ENCODE measurements at places on chromosomes 5 and 9.
A peak's percentile ranks its signal among the peaks of the same experiment; 100 is the strongest.

GRCh38 chr5:169809281-169809680 lies 171.0 kb downstream of the INSYN2B start:
- DNase-seq, result no peak

GRCh38 chr9:128034821-128035652 lies 32.1 kb downstream of the NAIF1 start:
- peak; percentile 85 for DNase-seq

- DNase-seq, result no peak
Measured at GRCh38 chr5:95809414-95809960, 13.0 kb downstream of the GLRX start.

DNA sequence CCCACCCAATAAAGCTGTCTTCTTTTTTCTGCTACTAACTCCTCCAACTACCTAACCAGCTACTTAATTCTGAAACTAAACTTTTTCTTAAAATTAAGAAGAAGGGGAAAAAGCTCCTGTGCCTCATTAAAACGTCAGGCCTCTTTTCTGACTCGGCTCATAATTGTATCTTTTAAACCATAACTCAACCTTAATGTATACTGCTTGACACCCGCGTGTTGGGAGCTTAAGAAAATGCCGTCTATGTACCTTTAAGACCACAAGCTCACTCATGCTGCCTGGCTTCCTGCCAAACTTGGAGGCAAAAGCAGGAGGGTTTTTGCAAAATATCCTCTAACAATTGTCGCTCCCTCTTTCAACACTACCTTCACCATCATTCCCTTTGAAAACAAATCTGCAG lies 5.0 kb downstream of the EBF1 start:
- no peak for DNase-seq

DNA sequence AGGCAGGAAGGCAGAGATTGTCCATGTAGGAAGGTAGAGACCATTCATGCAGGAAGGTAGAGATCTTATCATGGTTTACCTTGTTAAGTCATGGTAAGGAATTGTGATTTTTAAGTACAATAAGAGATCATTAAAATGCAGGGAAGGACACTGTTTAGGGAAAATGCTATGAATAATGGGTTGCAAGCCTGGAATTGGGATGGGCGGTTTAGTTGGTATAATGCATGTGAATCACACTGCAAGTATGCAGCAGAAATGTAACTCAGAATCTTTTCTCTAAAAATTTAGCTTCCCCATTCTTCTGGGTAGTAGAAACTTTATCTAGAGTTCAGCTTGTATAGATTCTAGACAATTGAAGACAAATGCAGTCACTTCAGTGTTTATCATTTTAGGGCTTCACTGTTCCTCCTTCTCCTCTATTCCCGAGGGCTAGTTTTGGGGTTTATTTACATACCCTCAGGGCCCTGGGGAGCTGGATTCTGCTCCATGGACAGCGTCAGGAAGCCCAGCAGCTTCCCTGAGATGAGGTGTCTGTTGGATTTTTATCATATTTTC lies 212.0 kb downstream of the SREK1 start:
- DNase-seq, result no peak

- no peak for DNase-seq
Measured at GRCh38 chr5:98372351-98372750, 401.1 kb upstream of the RGMB start.

DNA sequence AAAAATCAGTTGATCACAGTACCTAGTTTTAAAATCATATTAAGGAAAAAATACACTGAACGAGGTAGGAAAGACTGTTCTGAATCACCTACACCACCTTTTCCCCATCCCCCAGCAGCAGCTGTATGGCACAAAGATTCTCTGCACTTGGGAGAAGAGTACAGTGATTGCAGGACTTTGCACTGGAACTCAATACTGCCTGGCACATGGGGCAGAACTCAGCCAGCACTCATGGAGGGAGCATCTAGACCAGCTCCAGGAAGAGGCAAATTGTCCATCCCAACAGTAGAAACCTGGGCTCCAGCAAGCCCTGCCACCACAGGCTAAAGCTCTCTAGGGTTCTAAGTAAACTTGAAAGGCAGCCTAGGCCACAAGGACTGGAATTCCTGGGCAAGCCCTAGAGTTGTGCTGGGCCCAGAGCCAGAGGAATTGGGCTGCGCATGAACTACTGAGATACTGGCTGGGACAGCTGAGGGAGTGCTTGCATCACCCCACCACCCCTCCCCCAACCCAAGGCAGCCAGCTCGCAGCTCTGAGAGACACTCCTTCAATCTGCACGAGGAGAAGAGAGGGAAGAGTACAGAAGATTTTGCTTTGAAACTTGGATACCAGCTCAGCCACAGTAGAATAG lies 654.4 kb upstream of the CDH6 start:
- DNase-seq, result no peak

DNA sequence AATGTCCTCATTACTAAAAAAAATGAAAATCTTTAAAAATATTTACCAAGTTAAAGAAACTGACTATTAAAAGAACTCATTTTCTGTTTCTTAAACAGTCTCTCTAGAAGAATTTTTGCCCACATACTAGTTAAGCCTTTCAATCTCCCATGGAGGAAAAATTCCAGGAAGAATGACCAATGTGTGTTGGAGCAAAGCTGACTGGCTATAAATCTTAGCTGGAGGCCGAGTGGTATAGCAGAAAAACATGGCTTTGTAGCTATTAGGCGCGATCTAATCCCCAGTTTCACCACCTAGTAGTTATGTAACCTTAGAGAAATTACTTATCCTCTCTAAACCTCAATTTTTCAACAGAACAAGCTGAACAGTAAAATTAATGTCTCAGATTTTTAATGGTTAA lies 135.5 kb upstream of the PRLR start:
- DNase-seq, result no peak

DNA sequence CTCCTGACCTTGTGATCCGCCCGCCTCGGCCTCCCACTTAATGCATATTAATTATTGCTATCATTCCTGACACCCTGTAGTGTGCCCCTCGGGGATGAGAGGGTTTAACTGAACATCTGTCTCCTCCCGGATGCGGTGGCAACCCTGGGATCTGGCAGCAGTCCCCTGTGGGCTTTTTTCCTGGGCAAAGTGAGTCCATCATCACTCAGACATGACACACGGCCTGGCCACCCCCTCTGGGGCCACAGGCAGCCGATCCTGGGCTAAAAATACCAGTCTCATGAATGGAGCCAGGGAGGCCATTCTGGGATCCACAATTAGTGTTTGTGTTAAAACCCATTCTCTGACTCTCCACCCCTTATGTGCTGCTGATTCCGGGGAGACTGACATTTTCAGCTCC lies 161.2 kb downstream of the RGS3 start:
- peak; percentile 36 for DNase-seq

- peak; percentile 83 for DNase-seq
Measured at GRCh38 chr9:111483439-111483857, 735 bp downstream of the ECPAS start.

DNA sequence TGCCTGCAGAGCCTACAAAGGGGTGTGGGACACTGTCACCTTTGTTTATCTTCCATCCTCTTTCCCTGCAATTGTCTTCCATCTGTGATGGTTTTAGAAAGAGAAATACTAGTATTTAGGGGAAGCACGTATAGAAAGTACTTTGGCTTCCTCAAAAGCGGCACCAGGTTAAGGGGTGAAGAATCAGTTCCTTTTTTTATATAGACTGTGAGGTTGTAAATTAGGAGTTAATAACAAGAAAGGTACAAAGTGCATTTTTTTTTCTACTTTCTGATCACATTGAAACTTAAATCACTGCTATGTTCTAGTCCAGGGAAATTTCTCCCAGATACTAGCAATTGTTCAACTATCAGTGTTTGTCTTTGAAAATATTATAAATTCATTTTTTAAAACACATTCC lies 219.3 kb downstream of the CEMIP2 start:
- DNase-seq, result no peak

DNA sequence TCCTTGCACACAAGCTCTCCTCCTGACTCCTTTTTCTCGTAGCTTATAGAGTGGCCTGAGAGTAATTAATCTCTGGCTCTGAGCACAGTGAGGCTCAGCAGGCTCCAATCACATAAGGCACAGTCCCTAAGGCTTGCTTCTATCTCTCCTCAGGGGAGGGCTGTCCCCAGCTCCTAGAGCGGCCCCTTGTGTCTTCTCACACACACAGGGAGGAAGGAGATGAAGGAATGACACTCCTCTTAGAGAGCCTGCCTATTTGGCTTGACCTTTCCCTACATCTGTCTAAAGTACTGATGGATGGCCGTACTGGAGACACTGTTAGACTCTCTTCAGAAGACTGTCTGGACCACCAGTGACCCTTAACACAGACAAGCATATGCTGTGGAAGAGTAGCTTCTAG lies 12.9 kb downstream of the TAS2R1 start:
- no peak for DNase-seq

GRCh38 chr9:36834736-36835135 lies 199.3 kb downstream of the PAX5 start:
- peak; percentile 33 for DNase-seq

GRCh38 chr5:88979726-88980125 lies 96.7 kb upstream of the MEF2C start:
- DNase-seq, result no peak

DNA sequence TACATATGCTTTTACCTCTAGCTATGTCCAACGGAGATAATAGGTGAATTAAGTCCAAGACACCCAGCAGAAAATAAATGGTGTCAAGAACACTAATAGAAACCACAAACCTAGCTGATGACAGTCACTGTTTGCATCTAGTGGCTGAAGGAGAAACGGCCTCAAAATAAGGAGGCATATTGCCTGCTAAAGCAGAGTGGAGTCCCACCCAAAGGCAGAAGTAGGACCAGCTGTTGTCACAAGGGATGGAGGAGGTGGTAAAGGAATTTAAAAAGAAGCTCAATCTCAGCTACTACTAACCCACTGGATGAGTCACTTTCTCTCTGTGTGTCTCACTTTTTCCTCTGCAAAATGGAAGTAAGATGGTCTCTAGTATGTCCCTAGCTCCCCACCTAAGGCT lies 224.3 kb downstream of the GRIA1 start:
- no peak for DNase-seq

GRCh38 chr5:17412760-17413671 lies 85.0 kb upstream of the TAF11L2 start:
- DNase-seq, result no peak

- DNase-seq, result no peak
Measured at GRCh38 chr5:180324601-180324950, 28.6 kb downstream of the GFPT2 start.

DNA sequence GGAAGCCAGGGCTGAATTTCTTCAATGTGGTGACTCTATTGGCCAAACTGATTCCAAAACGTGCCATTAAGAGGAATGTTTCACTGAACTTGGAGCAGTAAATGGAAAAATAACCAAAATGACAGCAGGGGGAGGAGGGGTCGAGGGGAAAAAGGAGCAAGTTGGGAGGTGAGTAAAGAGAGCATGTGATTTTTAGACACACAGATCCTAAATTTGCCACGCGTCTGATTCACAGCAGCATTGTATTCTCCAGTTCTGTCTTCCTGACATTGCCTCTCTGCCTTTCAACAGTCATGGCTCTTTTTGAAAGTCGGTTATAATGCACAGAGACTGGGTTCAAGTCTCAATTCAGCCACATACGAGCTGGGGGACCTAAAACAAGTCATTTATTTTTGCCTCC lies 22.0 kb upstream of the ADRB2 start:
- no peak for DNase-seq

DNA sequence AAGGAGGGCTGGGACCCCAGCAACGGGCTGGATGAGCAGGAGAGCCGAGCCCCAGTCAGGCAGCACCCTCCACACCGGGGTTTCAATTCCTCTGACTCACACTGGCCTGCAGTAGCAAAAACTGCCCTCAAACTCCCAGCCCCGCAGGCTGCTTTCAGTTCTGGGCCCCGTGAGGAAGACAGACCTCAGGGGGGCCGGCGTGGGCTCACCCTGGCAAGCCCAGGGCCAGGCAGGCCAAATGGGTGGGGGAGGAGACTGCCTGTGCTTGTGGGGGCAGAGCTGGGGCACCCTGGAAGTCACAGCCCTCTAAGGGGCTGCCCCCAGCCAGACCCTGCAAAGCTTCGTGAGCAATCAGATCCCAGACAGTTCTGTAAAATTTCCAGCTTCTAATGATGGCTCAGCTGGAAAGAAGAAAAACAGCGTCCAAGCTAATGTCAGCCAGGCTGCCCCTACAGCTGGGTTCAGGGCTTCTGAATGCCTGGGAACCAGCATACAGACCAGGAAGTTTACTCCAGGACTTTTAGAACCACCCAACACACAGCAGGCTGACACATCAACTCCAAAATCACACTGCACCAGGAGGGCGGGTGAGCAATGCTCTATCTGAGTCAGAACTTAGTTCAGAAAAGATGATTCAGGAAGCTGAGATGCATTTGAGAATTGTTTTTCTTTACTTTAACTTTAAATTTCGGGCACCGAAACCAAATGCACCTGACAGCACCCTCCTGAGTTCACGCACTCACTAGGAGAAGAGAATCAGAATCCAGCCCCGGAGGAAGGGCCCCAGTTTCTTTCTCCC lies 34.7 kb downstream of the LPCAT1 start:
- DNase-seq, result peak; percentile 72

- no peak for DNase-seq
Measured at GRCh38 chr5:14215901-14216300, 72.8 kb downstream of the TRIO start.

DNA sequence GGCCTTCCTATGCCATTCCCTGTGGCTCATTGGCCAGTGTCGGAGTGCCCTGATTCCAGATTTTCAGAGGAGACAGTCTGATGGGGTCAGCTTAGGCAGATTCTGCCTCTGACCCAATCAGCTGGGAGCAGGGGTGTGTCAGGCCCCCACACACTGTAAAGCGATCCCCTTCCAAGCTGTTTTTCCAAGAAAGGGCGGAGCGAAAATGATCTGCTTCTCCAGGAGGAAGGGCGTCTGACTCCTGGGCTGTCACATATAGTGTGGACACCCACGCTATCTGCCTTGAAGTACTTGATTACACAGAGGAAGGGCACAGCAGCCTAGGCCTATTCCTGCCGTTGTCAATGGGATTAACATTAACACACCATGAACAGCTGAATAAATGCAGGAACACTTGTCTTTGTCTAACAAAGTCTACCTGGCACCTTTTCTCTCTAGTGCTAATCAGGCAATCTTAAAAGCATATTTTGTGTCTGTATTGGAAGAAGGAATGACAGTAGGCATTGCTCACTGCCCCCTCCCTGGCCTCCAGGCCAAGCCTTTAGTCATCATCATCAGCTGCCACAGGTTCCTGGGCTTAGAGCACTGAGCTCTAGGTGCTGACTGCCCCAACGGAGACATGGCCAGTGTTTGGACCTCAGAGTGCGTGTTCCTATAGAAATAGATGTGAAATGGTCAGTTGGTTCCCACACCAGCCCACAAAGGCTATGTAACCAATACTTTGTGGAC lies 218.7 kb downstream of the MELK start:
- DNase-seq, result peak; percentile 24
